ENCODE measurements at places on chromosomes 7 and 10.

- DNase-seq, result no peak
These were observed 6.9 kb downstream of the TMEM60 start for GRCh38 chr7:77791336-77791735.

DNA sequence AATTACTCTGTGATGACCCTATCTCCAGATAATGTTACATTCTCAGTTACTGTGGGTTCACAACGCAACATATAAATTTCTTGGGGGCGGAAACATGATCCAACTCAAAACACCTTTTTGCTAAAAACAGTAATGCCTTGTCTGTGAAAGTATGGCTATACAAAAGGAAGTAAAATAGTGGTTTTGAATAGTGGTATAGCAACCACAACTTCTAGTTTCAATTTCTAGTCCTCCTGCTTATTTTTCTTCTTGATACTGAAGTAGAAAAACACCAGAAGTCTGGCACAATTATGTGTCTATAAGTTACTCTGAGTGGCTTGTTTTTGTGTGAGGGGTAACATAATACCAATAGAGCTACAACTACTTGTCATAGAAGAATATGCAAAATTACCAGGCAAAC, 21.5 kb upstream of the ZNF800 start:
- DNase-seq, result no peak

DNA sequence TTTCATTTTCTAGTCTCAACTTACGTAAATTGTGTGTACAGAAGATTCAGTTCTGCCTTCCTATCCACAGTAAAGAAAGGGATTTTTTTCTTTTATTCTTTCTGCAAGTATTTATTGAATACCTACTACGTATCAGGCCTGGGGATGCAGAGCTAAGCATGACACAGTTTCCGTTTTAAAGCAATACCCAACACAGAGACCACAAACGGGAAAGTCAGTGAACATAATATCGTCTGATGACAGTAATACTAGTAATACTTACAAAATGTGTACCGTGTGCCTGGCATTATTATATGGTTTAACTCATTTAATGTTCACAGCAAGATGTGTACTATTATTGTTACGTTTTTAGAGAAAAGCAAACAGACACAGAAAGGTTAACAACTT, 22.4 kb downstream of the REEP3 start:
- DNase-seq, result no peak

DNA sequence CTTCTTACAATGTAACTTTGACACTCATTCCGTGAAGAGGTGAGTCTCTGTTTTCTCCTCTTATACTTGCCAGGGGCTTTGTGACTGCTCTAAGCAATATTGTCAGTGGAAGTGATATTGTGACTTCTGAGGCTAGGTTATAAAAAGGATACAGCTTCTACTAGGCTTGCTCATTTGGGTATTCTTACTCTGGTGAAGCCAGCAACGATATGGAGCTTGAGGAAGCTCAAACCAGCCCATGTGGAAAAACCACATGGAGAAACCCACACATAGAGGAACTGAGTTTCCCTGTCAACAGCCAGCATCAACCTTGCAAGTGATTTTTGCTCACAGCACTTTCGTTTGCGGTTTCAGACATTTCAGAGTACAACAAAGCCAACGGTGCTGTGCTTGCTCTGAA, 149.6 kb upstream of the SEMA3E start:
- no peak for DNase-seq

DNA sequence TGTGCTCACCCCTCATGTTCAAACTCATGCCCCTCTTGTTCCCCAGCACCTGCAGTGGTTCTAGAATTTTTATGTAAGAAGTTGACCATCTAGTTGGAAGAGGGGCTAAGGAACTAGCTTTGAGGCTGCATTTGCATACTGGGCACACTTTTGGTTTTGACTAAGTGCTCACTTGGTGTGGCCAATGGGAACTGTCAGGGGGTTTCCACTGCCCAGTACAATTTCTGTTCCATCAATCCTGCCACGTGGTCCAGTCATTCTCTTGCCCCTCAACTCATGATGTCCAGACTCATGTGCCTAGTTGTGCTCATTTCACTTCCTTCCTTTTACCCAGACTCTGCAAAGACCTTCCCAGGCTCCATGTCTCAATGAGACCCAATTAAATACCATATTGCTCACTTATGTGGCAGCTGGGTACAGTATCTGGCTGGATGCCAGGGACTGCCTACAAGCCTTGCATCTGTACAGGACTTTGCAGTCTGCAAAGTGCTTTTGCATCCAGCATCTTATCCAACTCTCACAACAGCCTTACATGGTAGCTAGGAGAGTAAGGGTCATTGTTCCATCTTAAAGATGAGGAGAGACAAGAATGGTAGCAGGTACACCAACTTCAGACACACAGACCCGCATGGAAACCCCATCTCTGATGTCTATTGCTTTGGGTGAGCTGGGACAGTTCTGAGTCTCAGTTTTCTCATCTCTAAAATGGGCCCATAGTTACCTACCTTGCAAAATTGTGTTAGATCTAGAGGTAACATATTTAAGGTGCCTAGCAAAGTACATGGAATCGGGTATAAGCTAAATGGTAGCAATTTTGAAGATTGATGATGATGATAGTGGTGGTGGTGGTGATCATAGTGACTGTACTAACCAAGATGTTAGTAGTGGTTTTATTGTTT, 30.1 kb upstream of the KCNMA1 start:
- no peak for DNase-seq

DNA sequence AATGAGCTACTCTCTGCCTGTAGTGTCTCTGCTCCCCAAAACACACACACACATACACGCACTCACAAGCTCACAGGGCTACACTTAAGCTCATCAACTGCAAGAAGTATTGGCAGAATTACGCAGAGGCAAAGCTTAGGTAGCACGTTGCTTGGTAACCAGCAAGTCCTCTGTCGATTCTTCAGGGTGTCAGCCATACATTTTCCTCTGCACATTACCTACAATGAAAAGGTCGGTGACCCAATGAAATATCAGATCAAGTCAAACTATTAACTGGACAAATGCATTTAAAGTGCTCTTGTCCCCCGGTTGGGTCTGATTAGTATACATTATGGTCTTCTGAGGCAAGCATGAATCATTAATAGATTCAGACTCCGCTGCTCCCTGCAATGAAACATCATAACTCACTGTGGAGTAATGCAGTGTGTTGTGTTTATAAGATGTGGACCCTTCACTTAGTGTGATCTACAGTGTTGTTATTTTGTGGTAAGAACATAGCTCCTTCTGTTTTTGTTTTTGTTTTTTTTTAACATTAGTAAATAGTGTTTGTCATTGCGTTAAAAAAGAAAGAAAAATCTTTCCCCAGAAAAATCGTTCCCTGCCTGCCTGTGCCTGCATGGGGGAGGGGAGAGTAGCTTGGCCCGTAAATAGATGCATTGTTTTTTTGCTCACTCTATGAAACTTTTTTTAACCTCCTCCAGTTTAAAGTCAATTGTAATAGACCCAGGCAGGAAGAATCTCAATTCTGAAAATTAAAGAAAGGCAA, 325.5 kb downstream of the SFMBT2 start:
- DNase-seq, result no peak

DNA sequence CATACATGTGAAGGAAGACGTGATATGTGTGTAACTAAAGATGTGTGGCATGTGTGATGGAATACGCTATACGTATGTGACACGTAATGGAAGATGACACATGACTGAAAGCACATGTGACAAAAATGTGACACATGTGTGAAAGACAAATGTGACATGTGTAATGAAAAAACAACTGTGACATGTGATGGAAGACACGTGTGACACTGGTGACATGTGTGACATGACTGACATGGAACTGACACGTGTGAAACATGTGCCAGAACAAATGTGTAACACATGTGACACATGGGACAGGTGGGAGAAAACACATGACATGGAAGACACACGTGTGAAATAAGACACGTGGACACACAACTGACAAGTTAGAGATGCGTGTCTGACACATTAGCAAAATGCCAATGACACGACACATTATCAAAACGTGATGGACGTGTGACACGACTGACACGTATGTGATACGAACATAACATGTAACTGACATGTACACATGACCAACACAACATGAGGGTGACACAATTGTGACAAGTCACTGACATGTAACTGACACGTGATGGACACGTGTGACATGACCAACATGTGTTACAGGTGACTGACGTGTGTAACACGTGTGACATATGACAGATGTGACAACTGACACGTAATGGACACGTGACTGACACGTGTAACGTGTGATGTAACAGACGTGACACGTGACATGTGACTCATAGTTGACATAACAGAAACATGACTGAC, 24.4 kb downstream of the CRPPA start:
- DNase-seq, result no peak

- no peak for DNase-seq
These were observed 65.0 kb downstream of the PIP4K2A start for GRCh38 chr10:22649390-22649841.

GRCh38 chr10:22978918-22979317, 51.1 kb downstream of the ARMC3 start:
- no peak for DNase-seq

DNA sequence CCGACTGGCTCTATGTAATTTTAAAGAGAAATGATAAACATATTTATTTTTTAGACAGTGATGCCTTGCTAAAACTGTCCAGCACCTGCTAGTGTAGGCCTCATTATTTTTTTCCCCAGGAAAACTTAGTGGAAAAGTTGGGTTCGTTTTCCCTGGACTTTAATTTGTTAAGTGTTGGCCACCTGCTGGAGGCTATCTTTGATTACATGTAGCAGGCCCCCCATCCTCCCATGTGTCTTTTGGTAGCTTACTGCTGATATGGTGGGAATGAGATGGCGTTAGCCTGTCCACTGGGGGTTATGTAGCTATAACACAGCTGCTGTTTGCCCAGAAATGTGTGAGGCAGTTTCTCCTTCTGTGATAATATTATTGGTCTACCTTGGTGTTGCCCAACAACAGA, 265.0 kb downstream of the SORCS3 start:
- no peak for DNase-seq

- no peak for DNase-seq
These were observed 239.5 kb downstream of the MGMT start for GRCh38 chr10:129706523-129706922.

DNA sequence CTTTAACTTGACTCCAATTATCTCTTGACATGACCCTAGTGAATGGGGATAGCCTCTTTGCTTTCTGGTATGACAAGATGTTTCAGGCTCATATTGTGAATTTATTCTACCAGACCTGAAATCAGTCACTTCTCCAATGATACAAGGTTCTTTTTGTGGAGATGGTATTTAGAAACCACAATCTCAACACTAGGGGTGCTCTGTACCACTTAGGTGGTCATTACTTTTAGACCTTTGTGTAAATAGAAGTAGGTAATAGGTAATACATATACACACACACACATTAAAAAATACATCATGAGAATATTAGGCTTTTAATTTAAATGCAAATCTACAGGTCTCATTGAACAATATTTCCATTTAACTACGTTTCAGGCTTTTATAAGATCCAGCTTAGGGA, 199.0 kb upstream of the RHOBTB1 start:
- no peak for DNase-seq

DNA sequence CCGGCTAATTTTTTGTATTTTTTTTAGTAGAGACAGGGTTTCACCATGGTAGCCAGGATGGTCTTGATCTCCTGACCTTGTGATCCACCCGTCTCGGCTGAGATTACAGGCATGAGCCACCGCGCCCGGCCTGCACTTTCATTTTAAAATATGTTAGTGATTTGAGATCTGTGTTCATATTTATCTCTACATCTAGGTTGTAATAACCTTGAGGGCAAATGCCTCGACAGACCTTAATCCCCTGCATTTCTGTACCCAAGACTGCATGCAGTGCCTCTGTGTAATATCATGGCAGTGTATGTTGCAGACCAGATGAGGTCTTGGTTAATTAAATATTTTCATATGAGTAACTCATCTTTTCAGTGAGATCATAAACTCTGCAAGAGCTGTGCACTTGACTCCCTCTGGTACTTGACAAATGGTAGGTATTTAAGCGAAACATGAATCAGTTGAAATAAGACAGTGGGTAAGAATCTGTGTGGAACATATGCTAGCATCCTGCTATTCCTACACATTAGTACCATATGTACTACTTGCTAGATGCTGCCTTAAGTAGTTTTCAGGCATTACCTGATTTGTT, 673.9 kb upstream of the ANKRD30A start:
- DNase-seq, result no peak

DNA sequence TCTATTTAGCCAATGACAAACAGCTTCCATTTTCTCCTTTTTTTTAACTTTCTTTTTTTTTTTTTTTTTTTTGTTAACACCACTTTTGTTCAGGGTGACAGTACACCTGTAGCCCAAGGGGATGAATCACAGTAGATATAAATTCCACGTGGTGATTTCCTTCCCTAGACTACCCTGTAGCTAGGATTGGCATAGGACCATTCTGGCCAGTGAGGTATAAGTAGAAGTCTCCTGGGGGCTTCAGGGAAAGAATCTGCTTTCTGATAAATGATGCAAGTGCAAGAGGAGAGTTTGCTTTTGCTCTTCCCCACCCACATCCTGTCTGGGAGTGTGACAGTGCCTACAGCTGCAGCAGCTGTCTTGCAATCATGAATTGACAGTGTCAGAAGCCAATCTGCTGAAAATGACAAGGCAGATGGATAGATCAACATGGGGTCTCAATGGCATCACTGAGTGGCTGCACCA, 63.2 kb upstream of the TOMM7 start:
- peak; percentile 4 for DNase-seq

DNA sequence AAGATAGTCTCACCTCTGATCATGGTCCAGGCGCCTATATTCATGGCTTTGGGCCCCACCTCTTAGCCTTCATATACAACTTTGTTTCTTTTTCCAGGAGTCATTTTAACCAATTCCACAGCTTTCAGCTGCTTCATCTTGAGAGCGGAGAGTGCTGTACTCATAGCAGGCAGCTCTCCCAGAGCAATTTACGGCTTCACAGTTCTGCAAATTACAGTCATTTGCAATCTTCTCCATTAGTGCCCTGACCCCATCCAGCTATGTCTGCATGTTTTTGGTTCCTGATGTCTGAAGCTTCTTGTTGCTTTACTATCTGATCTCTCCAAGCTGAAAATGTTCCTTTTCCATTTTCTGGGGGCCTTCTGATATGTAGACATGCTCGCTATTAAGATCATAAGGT, 18.0 kb upstream of the MEST start:
- no peak for DNase-seq

GRCh38 chr10:83605783-83606630, 533.3 kb upstream of the GHITM start:
- DNase-seq, result no peak

GRCh38 chr7:135846339-135846738, 97.7 kb upstream of the FAM180A start:
- DNase-seq, result no peak

Data from activated T-cell treated with anti-CD3 and anti-CD28 coated beads for 1 hour (primary cell).